Fibroblast of mammary gland (primary cell): ENCODE measurements at places on chromosomes 2 and 18.

- no peak for DNase-seq
Measured at GRCh38 chr18:2855560-2856350, 8.9 kb downstream of the EMILIN2 start.

GRCh38 chr18:57437402-57437765 is 2.2 kb downstream of the ONECUT2 start:
- no peak for DNase-seq

- no peak for DNase-seq
Measured at GRCh38 chr2:19592197-19592596, 233.8 kb upstream of the OSR1 start.

DNA sequence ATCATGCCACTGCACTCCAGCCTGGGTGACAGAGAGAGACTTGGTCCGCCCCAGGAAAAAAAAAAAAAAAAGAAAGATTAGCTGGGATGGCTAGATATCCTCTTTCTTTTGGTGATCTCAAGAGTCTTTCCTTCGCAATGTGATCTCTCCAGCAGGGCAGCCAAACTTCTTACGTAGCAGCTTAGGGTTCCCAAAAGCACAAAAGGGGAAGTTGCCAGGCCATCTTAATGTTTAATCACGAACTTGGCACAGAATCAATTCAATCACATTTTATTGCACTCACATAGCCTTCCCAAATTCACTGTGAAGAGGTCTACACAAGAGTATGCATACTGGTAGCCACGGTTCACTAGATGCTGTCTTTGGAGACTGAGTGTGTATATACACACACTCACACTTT is 53.1 kb downstream of the VIL1 start:
- peak; percentile 8 for DNase-seq

GRCh38 chr2:196284144-196284844 is 112.9 kb upstream of the STK17B start:
- no peak for DNase-seq

DNA sequence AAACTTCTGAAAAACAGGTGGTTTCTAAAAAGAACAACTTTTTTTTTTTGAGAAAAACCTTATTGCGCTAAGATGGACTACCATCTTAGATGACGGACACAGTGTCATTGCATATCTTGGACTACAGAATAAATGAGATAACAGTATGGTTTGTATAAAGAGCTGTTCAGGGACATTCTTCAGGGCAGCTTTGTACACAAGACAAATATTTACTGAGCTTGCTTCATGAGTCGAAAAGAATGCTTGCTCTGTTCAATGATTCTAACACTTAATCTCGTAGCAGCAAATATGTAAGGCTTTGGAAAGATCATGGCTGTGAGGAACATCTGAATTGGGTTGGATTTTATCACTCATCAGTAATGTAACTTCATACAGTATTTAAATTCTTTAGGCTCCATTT is 282.5 kb upstream of the CWC22 start:
- no peak for DNase-seq

- no peak for DNase-seq
Measured at GRCh38 chr2:66532972-66533868, 98.3 kb downstream of the MEIS1 start.

- DNase-seq = no peak
Measured at GRCh38 chr2:21358976-21359375, 235.2 kb downstream of the TDRD15 start.
